ENCODE measurements at places on chromosomes 13 and 19. TPM values are rescaled to one million over a fixed set of nuclear protein-coding genes. Genes with fewer than 3 reads are reported as not detected.

- no peak for DNase-seq
These were observed 5.8 kb downstream of the CEBPG start for GRCh38 chr19:33379151-33379829.

- no peak for DNase-seq
These were observed 11.7 kb downstream of the NTN5 start for GRCh38 chr19:48660852-48661710.

- no peak for DNase-seq
These were observed 1.2 kb downstream of the VASP start for GRCh38 chr19:45508417-45508860.

- peak; percentile 36 for DNase-seq
These were observed 319.5 kb upstream of the OBI1 start for GRCh38 chr13:78978381-78978998.

GRCh38 chr13:94583926-94584325, 12.0 kb downstream of the TGDS start:
- DNase-seq = no peak

DNA sequence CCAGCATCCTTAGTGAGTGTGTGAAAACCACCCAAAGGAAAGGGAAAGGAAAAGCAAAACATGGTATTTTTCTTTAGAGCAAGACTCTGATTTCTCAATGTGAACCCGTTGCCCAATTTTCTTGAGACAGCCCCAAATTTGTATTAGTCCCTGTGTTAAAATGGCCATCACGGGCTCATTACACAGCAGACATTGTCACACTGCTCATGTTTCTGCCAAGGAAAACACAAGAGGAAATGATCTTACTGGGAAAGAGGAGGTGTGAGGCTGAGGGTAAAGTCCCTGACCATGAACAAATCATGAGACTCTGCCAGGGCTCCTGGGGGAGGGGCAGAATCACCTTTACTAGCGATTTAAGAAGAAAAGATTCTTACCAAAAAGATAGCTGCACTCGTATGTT, 54.4 kb downstream of the FAM124A start:
- no peak for DNase-seq

GRCh38 chr13:108365255-108365654, 95.7 kb downstream of the TNFSF13B start:
- DNase-seq = no peak

- DNase-seq = no peak
These were observed 65.6 kb downstream of the UFM1 start for GRCh38 chr13:38415233-38415632.

The C19orf85 gene
- total RNA-seq = not detected

The TUBA3C gene
- not detected for total RNA-seq

The PSG6 gene
- total RNA-seq = not detected

The C13orf46 gene
- 2.6 TPM for total RNA-seq

The PTPRS gene
- total RNA-seq = 85.4 TPM

The ERCC5 gene
- total RNA-seq = 19.6 TPM

The PNMA8B gene
- total RNA-seq = not detected
